ENCODE measurements at places on chromosomes 2 and 18.

DNA sequence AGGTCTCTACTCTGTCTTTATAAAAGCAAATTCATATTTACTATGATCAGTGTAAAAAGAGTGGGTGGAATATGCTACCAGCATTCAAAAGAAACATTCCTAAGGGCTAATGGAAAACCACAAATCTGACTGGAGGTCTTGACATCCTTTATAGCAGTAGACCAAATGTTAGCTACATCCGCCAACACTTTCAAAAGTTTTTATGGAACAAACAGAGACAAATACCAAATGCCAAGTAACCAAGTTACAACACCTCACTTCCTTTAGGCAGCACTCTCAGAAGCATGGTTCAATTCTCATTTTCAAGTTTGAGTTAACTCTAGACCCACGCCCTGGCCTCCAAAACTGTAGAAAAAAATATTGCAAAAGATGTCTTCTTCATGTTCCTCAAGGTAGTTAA, 78.3 kb upstream of the SETBP1 start:
- no peak for DNase-seq

DNA sequence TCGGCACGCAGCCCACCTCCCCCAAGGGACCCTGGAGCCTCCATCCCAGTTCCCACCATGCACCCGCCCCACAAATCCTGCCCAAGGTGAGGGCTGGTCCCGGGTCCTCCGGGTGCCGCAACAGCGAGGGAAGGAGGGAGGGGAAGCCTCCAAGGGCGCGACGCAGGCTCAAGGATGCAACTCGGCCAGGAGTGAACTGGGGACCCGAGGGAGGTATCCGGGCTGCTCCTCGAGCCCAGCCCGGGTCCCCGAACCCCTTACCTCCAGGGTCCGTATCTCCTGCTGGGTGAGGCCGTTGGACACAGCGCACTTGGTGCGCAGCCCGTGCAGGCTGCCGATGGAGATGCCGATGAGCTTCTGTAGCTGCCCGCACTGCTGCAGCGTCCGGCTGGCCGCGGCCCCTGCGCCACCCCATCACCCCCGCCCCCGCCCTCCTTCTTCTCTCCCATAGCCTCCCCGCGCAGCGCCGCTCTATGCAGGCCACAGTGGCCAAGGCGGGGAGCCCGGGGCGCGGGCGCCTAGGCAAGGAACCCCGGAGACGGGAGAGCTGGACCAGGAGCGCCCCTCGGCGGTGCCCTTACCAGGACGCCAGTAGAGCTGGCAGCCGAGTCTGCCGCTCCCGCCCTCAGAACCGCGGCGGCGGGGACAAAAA, 124.1 kb downstream of the ANKRD30BL start:
- DNase-seq: no peak

DNA sequence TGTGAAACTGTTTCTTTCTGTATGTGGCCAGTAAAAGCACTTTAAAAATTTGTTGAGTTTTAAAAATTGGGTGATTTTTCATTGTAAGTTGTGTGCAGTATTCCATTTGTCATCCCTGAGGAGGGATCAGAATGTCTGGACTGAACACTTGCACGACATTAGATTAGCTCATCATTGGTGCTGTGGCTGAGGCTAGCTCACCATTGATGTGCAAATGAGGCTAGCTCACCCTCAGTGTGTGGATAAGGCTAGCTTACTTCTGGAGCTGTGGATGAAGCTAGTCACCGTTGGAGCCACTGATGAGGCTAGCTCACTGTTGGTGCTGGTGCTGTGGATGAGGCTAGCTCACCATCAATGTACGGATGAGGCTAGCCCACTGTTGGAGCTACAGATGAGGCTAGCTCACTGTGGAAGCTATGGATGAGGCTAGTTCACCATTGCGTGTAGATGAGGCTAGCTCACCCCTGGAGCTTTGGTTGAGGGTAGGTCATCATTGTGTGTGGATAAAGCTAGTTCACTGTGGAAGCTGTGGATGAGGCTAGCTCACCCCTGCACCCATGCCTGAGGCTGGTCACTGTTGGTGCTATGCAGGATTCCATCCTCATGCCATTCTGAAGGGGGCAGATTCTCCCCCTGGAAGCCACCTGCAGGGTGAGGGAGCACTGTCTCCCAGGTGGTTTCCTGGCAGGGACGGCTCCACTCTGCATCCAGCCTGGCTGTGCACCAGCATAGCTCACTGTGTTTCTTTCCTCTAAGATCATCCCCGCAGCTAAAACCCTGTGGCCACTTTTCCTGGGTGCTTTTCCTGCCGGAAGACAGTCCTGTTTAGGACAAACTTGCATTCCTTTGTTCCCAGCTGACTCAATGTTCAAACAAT, 101.1 kb downstream of the TWIST2 start:
- DNase-seq: no peak

GRCh38 chr2:3162442-3163077, 215.1 kb downstream of the EIPR1 start:
- DNase-seq: no peak

DNA sequence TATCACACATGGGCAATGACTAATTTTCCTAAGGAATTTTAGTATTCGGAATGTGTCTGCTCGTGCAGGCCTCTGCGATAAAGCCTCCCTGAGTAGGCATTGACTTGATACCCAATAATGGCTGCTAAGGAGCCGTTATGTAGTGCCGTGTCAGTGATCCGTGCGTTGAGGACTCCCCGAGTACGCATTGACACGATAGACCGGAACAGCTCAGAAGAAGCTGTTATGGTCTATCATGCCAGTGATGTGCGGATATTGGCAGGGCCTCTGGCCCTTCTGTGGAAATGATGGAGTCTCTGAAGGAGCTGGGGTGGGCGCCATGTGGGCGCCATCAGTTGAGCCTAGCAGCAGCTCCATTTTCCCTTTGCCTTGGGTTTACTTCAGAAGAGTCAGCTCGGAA, 29.1 kb downstream of the ZEB2 start:
- DNase-seq: no peak

DNA sequence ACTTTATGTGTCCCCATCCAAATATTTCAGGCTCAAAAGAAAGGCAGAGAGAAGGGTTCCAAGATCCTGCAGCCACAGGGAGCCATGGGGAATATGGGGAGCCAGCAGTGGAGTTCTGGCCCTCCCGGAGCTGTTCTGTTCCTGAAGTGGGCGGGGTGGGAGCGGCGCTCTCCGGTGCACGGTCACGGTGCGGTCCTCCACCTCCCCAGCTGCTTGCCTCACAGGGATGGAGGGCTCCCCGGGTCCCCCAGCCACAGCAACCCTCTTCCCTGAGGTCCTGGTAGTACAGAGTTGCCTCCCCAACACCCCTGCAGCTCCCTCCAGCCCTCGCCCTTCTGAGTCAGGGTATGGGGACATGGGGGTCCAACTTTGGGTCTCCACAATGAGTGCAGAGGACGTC, 26.2 kb upstream of the SNED1 start:
- DNase-seq: no peak

- DNase-seq: no peak
These were observed 38.0 kb upstream of the NEDD4L start for GRCh38 chr18:58005885-58006523.

DNA sequence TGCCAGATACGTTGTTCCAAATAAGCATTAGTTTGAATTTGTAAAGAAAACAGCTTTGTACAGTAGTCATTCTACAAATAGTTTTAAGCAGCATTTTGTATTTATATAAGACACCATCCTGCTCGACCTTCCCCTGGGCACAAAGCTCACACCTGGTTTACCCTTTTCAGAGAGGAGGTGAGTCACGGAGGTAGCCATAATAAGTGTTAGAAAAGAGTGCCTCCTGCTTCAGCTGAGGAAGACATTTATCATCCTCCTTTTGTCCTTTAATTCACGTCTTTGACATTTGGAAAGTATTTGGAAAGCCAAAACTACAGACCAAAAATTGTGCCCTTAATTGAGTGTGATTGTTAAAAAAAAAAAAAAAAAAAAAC, 6.8 kb downstream of the RAB12 start:
- no peak for DNase-seq

DNA sequence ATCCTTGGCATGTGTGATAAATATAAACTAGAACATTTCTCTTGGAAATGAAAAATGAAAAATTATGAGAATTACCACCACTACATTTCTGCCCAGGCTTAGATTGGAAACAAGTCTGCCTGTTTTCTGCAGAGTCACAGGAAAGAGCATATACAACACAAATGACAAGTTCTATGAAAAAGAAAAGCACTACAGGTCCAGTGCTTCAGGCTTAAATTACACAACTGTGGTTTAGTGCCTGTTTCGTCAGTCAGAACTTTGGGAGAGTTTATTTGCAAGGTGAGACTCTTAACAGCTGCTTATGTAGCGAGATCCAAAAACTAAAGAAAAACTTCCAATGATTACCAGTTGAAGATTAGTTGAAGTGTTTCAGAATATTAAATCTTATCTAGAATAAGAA, 68.9 kb downstream of the RTN4 start:
- DNase-seq: no peak

All from activated effector memory CD4-positive, alpha-beta T cell treated with Interleukin-2 at 50 U/mL for 16 hours (primary cell).